ENCODE measurements at places on chromosomes 6 and 20.

GRCh38 chr20:51427651-51428291, 114.7 kb downstream of the NFATC2 start:
- DNase-seq: no peak

- no peak for DNase-seq
These were observed 28.5 kb upstream of the HLA-DRB5 start for GRCh38 chr6:32558426-32559057.

GRCh38 chr20:58141496-58141895, 87.0 kb downstream of the ANKRD60 start:
- DNase-seq: no peak

- DNase-seq: no peak
These were observed 122.9 kb downstream of the MAP7 start for GRCh38 chr6:136427378-136427717.

DNA sequence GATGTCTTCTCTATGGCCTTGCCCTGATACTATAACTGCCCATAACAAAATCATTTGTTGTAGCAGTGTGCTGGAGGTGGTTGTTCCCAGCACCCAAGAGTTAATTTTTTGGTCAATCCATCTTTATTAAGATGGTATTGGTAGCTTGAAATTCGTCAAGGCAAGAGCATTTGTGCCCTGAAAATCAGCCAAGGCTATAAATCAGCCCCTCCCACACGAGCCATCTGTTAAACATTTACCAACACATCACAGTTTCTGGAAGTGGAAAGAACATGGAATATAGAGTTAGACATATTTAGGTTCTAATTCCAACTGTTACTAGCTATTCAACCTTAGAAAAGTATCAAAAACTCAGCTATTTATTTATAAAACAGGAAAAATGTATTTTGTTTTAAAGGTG, 888.4 kb upstream of the GJE1 start:
- DNase-seq: no peak

DNA sequence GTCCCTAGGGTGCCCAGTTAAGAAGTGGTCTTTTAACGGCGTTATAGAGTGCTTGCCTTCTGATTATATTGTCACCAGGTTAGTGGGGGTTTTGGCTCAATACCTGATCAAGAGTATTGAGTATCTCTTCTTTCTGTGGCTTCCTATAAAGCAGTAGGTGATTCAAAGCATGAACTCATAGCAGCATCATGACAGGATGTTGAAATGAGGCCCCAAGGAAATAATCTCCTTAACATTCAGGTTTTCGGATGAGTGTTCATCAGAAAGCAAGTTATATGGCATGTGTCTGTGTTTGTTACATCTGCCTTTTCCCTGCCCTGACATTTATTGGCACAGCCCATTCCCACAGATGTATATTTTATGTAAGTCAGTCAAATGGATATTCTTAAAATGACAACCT, 301.0 kb downstream of the FARS2 start:
- no peak for DNase-seq

GRCh38 chr6:29661071-29661470, 4.2 kb downstream of the MOG start:
- no peak for DNase-seq

DNA sequence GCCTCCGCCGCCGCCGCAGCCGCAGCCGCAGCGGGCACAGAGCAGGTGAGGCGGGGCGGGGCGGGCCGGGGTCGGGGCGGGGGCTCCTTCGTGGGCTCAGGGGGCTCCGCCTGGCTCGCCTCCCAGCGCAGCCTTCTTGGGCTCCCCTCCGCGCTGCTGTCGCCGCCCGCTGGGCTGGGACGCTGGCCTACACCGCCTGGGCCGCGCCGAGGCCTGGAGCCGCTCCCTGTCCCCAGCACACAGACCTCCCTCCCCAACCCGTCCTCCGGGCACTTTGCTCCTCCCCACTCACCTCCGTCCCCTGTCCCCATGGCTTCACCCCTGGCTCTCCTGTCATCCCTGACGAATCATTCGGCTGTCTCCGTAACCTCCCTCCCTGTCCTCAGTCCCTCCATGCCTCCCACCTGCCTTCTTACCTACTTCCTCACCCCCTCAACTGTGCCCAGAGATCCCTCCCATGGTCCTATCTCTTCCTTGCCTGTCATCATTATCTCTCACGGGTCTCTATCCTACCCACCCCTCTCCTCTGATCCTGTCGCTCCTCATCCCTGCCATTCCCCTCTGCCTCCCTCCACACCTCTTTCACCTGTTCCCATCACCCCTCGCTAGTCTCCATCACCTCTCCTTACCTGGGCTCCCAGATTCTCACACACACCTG, 512 bp downstream of the TTBK1 start:
- DNase-seq: no peak

- no peak for DNase-seq
These were observed 15.6 kb upstream of the SEC63 start for GRCh38 chr6:107973594-107973993.

DNA sequence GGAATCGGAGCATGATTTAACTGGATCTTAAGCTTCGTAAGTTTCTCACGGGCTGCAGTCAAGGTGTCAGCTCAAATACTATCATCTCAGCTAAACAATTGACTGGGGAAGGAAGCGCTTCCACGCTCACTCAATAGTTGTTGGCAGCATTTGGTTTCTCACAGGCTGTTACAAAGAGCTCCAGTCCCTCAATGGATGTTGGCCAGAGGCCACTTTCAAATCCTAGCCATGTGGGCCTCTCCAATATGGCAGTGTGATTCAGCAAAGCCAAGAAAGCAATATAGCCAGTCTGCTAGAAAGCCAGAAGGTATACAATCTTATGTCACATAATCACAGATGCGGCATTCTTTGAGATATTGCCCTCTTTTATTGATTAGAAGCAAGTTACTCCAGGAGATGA, 98.3 kb upstream of the PHACTR1 start:
- DNase-seq: no peak

DNA sequence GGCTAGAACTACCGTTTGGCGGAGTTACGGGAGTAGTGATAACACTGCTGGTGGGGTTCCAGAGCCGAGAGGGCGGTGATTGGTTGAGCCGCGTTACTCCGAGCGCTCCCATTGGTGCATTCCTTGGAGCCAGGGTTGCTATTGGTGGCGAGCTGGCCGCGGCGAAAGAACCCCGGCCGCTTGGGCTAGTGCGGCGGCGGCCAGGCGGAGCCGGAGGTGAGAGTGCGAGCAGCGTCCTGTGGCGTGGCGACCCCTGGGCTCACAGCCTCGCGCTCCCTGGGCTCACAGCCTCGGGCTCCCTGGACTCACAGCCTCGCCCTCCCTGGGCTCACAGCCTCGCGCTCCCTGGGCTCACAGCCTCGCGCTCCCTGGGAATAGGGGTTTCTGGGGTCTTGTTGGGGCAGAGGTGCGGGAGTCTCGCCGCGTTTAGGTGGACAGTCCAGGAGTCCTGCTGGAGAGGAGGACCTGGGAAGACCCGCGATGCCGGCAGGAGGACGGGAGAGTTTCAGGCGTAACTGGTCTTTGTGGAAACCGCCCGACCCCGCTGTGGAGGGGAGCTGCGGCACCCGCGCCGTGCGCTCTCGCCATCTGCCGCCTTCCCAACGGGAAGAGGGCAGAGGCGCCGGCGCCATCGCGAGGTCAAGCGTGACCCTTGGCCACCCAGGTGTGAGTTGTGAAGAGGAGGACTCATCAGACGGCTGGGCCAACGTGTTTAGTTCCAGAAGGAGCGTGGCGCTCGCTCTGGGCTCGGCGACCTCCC, 12.2 kb downstream of the PRDM13 start:
- no peak for DNase-seq

DNA sequence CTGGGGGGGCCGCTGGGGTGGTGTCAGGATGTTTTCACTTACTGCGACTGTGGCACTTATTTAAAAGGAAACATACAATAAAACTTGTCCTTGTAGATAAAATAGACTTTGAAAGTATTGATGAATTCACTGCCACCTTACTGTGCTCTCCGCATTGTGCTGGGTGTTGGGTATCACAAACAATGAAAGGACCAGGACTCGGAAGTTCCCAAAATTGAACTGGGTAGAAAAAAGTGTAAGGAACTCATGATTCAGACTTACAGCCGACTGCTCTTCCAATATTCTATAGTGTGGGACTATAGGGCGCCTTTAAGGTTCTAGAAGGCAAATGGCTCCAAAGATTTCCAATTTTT, 32.1 kb upstream of the ID4 start:
- no peak for DNase-seq

- no peak for DNase-seq
These were observed 324.9 kb upstream of the CITED2 start for GRCh38 chr6:139699335-139699734.

DNA sequence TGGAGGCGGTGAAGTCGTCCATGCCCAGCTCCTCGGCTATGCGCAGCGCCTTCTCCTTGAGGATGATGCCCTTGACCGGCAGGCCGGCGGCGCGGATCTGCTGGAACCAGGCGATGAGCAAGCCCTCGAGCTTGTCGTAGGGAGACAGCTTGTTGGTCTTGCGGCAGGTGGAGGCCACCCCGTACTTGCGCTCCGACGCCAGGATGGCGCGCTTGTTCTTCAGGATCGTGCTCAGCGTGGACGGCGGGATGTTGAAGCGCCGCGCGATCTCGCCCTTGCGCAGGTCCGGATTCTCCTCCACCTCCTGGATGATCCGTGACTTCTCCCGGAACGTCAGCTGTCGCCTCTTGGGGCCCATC, 435 bp downstream of the CENPB start:
- DNase-seq: no peak

GRCh38 chr6:18329776-18330175, 57.4 kb upstream of the RNF144B start:
- DNase-seq: no peak

GRCh38 chr20:54205450-54205849, 2.4 kb upstream of the PFDN4 start:
- no peak for DNase-seq

GRCh38 chr6:935582-935981, 242.6 kb upstream of the EXOC2 start:
- no peak for DNase-seq

Data from activated CD8-positive, alpha-beta memory T cell treated with anti-CD3 and anti-CD28 coated beads for 4 hours (primary cell).